ENCODE measurements at places on chromosomes 13 and 19. TPM values are rescaled to one million over a fixed set of nuclear protein-coding genes. Genes with fewer than 3 reads are reported as not detected.

DNA sequence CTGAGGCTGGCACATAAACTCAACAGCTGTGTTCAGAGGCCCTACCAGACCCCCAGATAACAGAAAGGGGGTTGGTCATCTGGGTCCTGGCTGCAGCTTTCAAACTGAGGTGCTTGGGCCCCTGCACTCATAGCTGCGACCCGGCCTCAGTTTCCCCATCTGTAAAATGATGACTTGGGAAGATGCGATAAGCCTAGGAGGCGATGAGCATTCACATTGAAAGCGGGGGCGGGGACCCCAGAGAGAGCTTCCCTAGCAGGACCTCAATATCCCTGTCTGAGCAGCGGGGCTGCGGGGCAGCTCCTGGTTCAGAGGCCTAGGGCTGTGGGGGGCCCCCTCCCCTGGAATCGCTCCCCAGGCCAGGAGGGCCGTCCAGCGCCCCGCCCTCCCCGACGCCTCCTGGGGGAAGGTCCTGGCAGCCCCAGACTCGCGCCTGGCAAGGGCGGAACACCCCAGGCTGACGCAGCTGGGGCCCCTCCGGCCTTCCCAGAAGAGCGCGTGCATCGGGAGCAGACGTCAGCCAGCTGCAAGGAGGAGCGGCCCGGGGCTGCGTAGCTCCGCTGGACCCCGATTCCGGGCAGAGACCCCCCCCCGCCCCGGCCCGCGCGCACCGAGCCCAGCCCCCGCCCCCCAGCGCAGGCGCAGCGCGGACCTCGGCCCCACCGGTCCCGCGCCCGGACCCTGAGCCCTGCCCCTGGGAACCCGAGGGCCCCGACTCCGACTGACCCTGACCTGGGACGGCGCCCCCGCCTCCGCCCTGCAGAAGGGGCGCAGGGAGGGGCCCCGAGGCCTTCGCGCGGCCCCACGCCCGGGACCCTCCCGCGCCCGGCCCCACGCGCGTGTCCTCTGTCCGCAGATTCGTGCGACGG lies 3.5 kb downstream of the FSTL3 start:
- peaks cover 13% of the 10 kb centered on the region for H3K4me1 ChIP-seq
- no peak overlapping the region for H3K4me3 ChIP-seq
- H3K27me3 ChIP-seq = peaks cover 5% of the 10 kb centered on the region
- peak overlapping the region; percentile 46 for H3K27ac ChIP-seq
- DNase-seq = peak; percentile 55

DNA sequence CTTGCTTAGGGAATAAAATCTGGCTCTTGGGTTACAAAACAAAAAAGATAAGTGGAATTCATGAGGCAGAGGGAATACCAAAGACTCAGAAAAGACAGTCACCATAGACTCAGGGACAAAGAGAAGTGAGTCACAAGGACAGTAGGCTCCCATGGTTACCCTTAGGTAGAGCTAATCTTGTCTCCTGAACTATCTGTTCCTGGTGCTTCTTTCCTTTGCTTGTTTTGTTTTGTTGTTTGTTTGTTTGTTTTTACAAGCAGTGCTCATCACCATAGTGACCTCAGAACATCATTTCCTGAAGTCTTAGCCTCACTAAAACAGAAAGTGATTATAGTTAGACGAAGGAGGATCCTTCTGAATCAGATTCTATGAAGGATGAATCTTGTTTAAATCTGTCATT lies 142.3 kb upstream of the SOX21 start:
- no peak overlapping the region for H3K27ac ChIP-seq
- H3K4me3 ChIP-seq = peak overlapping the region; percentile 2
- DNase-seq = no peak
- no peaks in the 10 kb centered on the region for H3K36me3 ChIP-seq
- H3K4me1 ChIP-seq = no peaks in the 10 kb centered on the region

DNA sequence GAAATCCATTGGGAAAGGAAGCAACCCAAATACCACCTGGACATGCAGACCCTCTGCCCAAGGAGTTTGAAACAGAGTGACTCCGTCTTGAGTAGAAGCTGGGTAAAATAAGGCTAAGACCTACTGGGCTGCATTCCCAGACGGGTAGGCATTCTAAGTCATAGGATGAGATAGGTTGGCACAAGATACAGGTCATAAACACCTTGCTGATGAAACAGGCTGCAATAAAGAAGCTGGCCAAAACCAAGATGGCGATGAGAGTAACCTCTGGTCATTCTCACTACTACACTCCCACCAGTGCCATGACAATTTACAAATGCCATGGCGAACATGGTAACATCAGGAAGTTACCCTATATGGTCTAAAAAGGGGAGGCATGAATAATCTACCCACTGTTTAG lies 40.2 kb downstream of the RFXAP start:
- H3K4me3 ChIP-seq = no peak overlapping the region
- H3K27me3 ChIP-seq = peaks cover 4% of the 10 kb centered on the region
- DNase-seq = no peak

GRCh38 chr13:112932971-112933370 lies 36.0 kb upstream of the MCF2L start:
- DNase-seq = no peak
- no peaks in the 10 kb centered on the region for H3K36me3 ChIP-seq
- H3K4me1 ChIP-seq = peaks cover 7% of the 10 kb centered on the region
- no peak overlapping the region for H3K4me3 ChIP-seq
- peaks cover 15% of the 10 kb centered on the region for H3K27me3 ChIP-seq

GRCh38 chr19:3855320-3855719 lies 13.5 kb downstream of the ZFR2 start:
- H3K4me1 ChIP-seq = no peaks in the 10 kb centered on the region
- no peak for DNase-seq
- H3K4me3 ChIP-seq = no peak overlapping the region
- H3K27me3 ChIP-seq = no peaks in the 10 kb centered on the region
- no peak overlapping the region for H3K27ac ChIP-seq

GRCh38 chr19:13987101-13987890 lies 18.8 kb downstream of the RFX1 start:
- no peaks in the 10 kb centered on the region for H3K27me3 ChIP-seq
- no peak for DNase-seq
- H3K4me3 ChIP-seq = peak overlapping the region; percentile 49
- H3K27ac ChIP-seq = peak overlapping the region; percentile 95
- peaks cover 75% of the 10 kb centered on the region for H3K4me1 ChIP-seq
- H3K36me3 ChIP-seq = peaks cover 6% of the 10 kb centered on the region

Gene PLIN5
- 2.2 TPM for total RNA-seq

Gene SLC46A3
- 18.7 TPM for total RNA-seq

Gene GPR12
- total RNA-seq = not detected

Gene FGF9
- total RNA-seq = 7.3 TPM

DNA sequence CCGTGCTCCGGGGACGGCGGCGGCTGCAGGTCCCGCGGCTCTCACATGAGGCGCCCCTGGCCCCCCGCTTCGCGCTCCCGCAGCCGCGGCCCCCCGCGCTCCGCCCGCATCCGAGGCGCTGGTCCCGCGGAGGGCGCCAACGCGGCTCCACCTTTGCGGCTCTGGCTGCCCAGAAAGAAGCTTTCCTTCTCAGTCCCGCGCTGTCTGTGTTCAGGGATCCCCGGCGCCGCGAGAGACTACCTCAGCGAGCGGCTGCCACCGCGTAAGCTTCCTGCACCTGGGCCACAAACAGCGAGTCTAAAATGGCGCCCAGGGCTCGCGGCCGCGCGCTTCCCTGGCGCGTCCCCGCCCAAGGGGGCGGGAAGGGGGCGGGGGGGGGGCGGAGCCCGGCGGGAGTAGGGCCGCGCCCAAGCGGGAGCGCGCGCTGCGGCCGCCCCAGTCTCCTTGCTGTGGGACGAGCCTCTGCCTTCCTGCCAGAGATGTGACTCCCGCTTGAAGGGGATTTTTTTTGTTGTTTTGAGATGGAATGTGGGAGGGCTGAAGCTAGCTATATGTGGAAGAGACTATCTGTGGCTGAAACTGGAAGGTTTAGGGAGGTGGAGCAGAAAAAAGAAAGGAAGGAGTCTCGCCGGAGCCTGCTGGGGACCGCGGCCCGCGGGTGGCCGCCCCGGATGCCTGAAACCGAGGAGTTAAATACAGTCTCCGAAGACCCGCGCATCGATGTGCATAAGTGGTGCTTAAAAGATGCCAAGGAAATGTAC lies at the start of gene FBXL3:
TSS of gene FBXL3 (minus strand) at position 299 of the 761 bp plus-strand sequence. CDS start 5,299 bp downstream, outside the sequence.
- H3K36me3 ChIP-seq = no peaks in the 10 kb centered on the region
- peak within 1 kb of the TSS; percentile 94 for H3K27ac ChIP-seq
- peak within 1 kb of the TSS; percentile 86 for H3K4me3 ChIP-seq

- H3K27me3 ChIP-seq = no peaks in the 10 kb centered on the region
- H3K36me3 ChIP-seq = no peaks in the 10 kb centered on the region
- peaks cover 61% of the 10 kb centered on the region for H3K4me1 ChIP-seq
- peak; percentile 63 for DNase-seq
Observed at GRCh38 chr19:47109541-47110375, 3.8 kb downstream of the ZC3H4 start.

- no peak overlapping the region for H3K4me3 ChIP-seq
- no peaks in the 10 kb centered on the region for H3K27me3 ChIP-seq
- H3K4me1 ChIP-seq = no peaks in the 10 kb centered on the region
- no peak overlapping the region for H3K27ac ChIP-seq
- no peak for DNase-seq
Observed at GRCh38 chr13:66821551-66821950, 408.6 kb downstream of the PCDH9 start.

Gene ZNF317
- total RNA-seq = 52.4 TPM

DNA sequence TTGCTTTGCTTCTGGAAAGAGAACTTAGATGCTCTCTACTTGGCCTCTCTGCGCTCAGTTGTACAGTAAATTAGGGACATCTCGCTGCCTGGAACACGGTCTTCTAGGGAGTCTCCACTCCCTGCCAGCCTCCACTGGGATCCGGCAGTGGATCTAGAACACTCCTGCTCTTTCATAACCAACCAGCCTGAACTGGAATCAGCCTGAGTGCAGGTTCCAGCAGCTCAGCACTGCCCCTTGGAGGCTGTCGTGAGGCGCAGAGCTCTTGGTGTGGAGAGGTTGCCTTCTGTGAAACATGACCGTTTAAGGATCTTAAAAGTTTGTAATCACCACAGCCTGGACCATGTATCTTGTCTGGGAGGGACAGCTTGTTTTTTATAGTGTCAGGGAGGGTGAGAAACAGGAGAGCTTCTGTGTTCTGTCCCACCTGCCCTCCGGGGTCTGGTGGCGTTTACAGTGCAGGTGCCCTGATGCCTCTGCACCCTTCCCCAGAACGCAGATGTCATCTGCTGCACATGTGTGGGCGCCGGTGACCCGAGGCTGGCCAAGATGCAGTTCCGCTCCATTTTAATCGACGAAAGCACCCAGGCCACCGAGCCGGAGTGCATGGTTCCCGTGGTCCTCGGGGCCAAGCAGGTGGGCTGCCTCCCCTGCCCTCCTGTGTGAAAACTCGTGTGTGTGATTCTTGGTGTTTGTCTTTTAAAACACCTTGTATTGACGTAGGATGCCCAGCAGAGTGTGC lies 24.8 kb downstream of the UPF1 start:
- DNase-seq = no peak
- no peak overlapping the region for H3K4me3 ChIP-seq
- H3K27ac ChIP-seq = no peak overlapping the region
- peaks cover 96% of the 10 kb centered on the region for H3K36me3 ChIP-seq
